CD4-positive, alpha-beta T cell treated with Interleukin-21 for 1 hour (primary cell): ENCODE measurements at places on chromosomes 3 and 15.
A peak's percentile ranks its signal among the peaks of the same experiment; 100 is the strongest.

DNA sequence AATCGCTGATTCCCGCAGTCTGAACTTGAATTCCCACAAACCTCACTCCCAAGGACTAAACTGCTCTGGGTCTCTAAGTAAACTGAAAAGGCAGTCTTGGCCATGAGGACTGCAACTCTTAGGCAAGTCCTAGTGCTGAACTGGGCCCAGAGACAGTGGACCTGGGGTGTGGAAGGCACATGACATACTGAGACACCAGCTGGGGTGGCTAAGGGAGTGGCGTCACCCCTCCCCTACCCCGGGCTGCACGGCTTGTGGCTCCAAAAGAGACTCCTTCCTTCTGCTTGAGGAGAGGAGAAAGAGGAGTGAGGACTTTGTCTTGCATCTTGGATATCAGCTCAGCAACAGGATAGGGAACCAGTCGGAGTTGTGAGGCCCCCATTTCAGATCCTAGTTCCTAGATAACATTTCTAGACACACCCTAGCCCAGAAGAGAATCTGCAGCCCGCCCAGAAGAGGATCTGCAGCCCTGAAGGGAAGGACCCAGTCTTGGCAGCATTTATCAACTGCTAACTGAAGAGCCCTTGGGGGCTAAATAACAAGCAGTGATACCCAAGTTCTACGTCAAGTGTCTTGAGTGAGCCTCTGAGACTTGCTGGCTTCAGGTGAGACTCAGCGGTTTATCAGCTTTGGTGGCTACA, 110.7 kb upstream of the C3orf80 start:
- no peak for DNase-seq

GRCh38 chr3:46370839-46371518, at the start of gene CCR5:
Gene CCR5 (plus strand): TSS chr3:46370946. CDS start chr3:46372903, 1,957 bp downstream.
- peak; percentile 64 for DNase-seq

- no peak for DNase-seq
Measured at GRCh38 chr3:188133646-188134045, 20.3 kb upstream of the LPP start.

- DNase-seq = no peak
Measured at GRCh38 chr15:90487186-90487585, 42.5 kb upstream of the CRTC3 start.

DNA sequence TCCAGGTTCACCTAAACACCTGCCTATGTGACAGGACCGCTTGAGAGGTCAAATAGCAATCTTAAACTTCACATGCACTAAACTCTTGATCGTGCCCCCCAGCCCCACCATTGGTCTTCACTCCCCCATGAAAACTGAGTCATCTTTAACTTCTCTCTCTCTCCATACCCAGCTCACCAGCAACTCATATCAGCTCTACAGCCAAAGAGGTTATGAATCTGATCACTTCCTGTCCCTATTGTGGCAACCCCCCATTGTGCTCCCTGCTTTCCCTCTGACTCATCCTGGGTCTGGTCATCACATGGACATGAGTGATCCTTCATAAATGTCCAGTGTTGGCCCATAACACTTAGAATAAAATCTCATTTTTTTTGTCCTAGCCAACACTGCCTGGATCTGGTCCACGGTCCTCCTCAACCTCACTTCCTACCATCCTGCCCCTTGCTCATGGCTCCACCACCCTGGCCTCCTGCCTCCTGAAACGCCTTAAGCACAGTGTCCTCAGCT, 103.4 kb upstream of the HACD2 start:
- no peak for DNase-seq

- no peak for DNase-seq
Measured at GRCh38 chr3:102078401-102078800, 229.1 kb downstream of the NFKBIZ start.

GRCh38 chr15:91549581-91549980, 303.9 kb upstream of the SLCO3A1 start:
- no peak for DNase-seq

GRCh38 chr3:72938471-72939265, 50.8 kb downstream of the GXYLT2 start:
- DNase-seq = peak; percentile 66

GRCh38 chr15:74395319-74396145, 28.1 kb upstream of the CYP11A1 start:
- no peak for DNase-seq

GRCh38 chr3:141875893-141876380, 506 bp upstream of the ATP1B3 start:
- DNase-seq = no peak

GRCh38 chr15:35477312-35478262, 68.4 kb downstream of the DPH6 start:
- DNase-seq = no peak

DNA sequence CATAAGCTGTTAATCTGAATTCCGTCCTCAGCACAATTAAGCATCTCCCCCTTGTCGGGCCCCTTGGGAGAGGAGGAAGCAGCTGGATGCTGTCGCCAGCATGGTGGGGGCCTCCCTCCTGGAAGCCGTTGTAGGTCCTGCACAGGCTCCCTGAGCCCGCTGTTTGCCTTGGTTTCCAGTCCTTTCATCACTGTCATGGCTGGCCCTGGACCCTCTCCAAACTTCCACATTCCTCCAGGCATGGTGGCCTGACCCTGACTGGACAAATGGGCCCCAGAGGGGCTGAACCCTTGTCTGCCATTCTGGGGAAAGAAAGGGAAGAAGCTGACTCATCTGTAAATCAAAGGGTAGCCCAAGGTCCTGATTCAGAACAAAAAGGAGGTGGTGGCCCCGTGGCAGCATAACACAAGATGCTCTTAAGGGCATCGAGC, 300.5 kb upstream of the LRRFIP2 start:
- DNase-seq = no peak

DNA sequence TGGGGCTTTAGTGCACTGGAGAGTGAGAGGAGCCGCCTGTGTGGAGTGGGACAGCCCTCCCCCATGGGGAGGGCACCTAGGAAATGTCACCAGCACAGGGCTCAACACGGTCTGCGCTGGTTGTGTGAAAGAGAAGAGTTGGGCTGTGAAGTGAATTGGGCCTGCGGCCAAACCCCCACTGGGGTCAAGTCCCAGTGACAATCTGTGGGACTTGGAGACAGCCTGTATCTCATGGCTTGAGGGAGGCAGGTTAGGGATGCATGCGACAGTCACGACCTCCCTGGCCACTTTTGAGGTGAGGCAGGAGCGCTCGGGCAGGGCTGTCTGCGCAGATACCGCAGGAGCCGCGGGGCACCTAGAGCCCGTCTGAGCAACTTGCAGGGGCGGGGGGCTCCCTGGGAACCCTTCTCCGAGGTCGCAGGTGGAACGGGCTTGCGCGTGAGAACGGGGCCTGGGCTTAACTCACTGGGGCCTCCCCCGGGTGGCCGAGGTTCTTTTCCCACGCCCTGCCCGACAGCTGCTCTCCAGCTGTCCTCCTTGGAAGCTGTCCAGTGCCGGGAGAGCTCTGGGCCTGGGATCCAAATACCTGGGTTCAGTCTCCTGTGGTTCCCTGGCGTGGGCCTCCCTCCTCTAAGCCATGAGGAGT, 77.4 kb downstream of the SNRK start:
- DNase-seq = no peak

- DNase-seq = no peak
Measured at GRCh38 chr3:24968036-24968435, 460.0 kb upstream of the RARB start.

DNA sequence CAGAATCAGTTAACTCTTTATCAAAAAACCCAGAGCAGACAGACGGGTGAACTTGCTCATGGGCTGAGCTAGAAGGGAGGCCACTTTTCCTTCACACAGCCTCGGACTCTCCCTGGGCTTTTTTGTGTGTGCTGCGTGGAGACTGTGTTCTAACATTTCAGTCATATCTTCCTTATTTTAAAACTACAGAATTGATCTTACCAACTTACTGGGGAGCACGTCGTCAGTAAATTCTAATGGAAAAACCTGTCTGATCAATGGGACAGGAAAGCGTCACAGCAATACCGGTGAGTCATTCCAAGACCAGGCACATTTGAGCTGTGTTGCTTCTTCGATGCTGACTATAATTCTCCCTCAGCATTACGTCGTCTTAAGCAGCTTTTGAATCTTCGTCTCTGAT, 145.1 kb downstream of the LPP start:
- no peak for DNase-seq

- no peak for DNase-seq
Measured at GRCh38 chr3:24523988-24524727, 29.5 kb upstream of the THRB start.

DNA sequence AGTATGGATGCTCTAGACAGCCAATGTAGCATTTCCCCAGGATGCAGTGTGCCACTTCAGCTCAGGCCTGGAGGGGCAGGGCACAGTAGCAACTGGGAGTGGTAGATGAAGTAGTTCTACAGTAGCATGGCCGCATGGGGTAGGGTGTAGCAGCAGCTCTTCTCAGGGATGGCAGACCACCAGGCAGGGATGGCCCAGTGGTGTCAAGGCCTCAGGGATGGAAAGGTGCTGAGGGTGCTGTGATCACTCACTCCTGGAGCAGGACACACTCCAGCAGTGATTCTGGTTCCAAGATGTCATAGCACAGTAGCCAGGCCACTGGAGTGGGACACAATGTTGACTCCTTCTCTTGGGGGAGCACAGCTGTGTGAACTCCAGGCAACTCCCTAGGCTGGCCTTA, 210.9 kb upstream of the LYSMD4 start:
- DNase-seq = no peak

DNA sequence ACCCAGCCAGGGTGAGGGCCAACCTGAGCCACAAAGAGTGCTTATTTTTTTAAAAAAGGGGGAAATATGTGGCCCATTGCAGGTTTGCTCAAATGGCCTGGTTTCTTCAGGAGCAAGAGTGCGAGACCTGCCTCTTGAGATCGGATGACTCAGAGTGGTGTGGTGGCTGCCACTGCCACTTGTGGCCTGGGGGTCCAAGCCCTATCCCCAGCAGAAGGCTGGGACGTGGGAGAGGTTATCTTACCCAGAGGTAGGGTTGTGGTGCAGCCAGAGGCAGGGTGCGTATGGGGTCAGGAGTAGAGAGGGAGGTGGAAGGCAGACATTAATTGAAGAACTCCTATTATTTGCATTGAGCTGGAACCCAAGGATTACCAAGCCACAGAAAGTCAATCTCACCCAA, 83.2 kb upstream of the SMAD3 start:
- DNase-seq = no peak

GRCh38 chr15:48765022-48765421, 45.8 kb downstream of the CEP152 start:
- no peak for DNase-seq

- no peak for DNase-seq
Measured at GRCh38 chr3:89002191-89002590, 105.2 kb upstream of the EPHA3 start.

DNA sequence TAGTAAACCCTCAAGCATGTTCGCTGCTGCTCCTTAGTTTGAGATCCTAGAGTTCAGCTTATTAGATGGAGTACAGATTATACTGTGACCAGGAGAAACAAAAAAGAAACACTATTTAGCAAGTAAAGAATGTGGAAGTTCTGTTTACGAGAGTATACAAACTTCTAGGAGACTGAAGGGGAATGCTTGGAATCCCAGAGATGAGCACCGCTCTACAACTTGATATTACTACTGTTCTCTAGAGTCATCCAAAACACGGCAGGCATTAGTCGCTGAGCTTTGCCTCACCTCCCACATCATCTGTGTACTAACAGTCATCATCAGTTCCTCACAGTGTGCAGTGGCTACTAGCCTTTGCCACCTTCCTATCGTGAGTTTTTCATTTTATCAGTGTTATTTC, 121.4 kb upstream of the CHRM5 start:
- no peak for DNase-seq

DNA sequence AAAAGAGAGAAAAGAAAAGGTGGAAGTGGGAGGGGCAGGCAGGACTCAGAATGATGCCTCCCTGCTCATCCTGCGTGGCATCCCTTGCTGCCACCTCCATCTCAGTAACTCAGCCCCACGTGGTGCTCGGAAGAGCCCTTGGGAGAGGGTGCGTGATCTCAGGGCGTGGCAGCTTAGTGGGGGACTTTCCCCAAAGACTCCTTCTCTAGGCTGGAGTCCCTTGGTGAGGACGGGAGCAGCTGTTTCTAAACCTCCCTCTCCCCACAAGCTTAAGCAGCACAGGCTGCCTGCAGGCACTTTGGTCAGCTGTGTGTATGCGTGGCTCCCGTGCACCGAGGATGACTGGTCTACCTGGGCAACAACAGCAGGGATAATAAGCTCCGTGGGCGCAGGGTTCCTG, 7.4 kb upstream of the ANPEP start:
- DNase-seq = no peak

GRCh38 chr15:96515371-96515770, 184.9 kb downstream of the NR2F2 start:
- DNase-seq = no peak

DNA sequence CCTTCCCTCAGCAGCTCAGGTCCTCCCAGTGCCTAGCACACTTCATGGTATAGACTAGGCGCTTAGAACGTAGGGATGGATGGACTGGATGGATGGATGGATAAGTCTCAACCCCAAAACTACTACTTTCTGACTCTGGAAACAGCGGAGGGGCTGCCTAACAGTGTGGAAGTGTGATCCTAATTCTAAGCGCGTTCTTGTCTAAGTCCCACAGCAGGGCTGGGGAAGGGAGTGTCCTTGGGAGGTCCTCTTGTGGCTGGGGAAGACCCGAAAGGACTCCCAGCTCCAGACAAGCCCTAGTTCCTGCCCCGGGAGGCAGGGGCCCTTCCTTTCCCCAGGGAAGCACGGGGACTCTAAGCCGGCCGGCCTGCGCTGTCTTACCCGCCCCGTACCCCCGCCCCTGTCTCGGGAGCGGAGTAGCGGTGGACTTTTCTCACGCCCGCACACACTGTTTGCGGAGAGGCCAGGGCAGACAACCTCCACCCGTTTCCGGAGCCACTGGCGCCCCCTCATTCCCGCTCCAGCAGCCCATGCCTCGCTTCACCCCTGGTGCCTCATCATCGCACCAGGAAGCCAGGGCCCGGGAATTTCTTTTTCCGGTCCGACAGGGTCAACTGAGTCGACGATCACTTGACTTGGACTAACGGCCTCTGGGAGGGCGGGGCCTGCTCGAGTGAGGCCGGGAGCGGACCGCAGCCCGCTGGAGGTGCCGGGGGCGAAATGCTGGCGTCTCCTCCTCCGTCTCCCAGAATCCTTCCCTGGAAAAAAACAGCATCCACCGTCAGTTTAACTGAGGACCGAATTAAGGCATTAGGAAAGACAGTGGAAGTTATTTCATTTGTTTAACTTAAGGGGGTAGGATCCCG, 133.3 kb downstream of the TBC1D2B start:
- DNase-seq = peak; percentile 32
